ENCODE measurements at places on chromosomes 3 and 15.

- no peak for DNase-seq
Observed at GRCh38 chr3:128967748-128968355, 26.0 kb downstream of the CFAP92 start.

DNA sequence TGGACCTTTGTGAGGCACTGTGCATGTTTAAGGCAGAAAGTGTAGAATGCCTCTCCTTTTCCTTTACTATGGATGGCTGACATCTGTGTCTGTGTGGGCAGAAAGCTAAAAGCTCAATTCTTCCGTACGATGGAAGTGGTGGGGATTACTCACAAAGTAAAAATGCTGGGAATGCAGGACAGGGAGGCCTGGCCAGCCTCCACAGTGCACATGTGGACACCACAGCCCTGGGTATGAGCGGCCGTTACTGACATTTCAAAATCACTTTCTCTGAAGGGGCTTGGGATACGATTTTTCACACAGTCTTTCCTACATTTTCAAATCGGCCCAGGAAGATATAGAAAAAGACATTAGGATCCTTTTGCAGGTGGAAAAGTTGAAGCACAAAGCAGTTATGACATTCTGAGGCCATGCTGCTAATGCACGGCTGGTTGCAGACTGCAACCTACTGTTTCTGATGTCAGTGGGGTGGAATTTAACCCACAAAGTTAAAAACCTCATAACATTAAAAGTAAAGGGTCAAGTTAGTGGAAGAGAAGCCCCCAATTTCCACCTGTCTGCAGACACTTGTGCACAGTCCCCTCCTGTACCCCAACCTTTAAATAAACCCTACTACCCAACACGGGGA is 27.9 kb downstream of the EHD4 start:
- no peak for DNase-seq

- DNase-seq: no peak
Observed at GRCh38 chr15:60614862-60615771, 136.2 kb upstream of the ICE2 start.

GRCh38 chr3:65347166-65347565 is 659.4 kb upstream of the ADAMTS9 start:
- no peak for DNase-seq

- no peak for DNase-seq
Observed at GRCh38 chr3:123089611-123090331, 22.9 kb downstream of the PDIA5 start.

- no peak for DNase-seq
Observed at GRCh38 chr3:143067201-143067600, 52.4 kb upstream of the CHST2 start.

- no peak for DNase-seq
Observed at GRCh38 chr15:58755350-58755749, 5.8 kb upstream of the ADAM10 start.

- no peak for DNase-seq
Observed at GRCh38 chr3:134808835-134809234, 13.8 kb downstream of the EPHB1 start.

DNA sequence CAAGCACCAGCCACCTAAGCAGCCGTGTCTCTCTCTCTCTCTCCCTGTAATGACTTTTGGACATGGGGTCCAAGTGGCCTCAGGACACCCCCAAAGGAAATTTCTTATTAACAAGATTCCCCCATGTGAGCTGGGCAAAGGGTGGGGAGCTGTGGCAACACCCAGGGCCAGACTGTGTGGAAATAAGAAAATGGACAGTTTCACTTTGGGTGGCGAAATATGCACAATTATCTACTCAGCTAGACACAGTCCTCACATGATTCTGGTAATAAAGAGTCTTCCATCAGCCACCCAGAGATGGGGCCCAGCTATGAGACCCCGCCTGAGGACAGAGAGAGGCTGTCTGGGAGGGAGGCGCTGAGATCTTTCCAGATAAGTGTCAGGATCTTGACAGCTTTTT is 96.8 kb upstream of the TPM1 start:
- DNase-seq: no peak

- DNase-seq: no peak
Observed at GRCh38 chr3:46882377-46883053, 5.0 kb downstream of the PTH1R start.

DNA sequence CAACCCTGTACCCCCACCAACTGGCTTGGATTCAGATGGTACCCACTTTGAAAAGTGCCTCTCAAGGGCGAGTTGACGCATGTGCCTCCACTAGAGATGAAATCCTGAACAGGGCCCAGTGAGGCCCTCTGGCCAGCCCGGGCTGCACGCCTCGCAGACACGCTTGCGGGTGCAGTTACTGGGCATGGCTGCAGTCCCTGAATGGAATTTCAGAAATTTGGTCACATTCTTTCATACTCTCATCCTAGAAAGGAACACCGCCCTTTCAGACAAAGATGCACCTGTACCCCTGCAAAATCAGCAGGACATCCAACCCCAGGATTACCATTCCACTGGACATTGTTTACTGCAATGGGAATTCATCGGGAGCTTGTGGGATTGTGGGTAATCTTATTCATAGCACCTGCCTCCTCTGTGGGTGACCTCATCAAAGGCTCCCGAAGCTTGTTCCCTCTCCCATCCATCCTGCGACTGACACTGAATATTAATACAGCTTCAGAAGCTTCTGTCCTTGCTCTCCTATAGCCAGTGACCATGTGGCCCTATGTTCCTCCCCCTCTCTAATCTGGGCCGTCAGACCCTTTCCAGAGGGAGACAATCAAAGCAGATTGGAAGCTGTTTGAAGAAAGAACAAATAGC is 42.5 kb upstream of the TPM1 start:
- DNase-seq: no peak

DNA sequence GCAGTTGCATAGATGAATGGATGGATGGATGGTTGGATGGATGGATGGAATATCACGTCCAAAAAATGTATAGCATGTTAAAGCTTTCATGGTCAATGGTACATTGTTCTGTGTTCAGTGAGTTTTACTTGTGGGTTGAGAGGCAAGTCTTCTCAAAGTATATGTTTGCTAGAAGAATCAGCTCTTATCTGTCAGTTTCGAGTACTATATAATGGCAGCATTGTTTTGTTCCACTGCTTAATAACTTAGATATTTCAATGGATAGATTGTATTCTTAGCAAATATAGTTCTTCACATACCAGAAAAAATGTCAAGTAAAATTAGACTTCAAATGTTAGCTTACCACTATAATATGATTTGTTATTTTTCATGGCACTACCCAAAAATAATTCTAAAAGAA is 100.9 kb upstream of the CDIN1 start:
- no peak for DNase-seq

GRCh38 chr3:143957453-143957852 is 14.2 kb upstream of the DIPK2A start:
- no peak for DNase-seq

- peak; percentile 24 for DNase-seq
Observed at GRCh38 chr3:155744010-155744625, 753 bp downstream of the PLCH1 start.

GRCh38 chr3:89699771-89700170 is 592.4 kb downstream of the EPHA3 start:
- no peak for DNase-seq

GRCh38 chr3:66836363-66837152 is 161.5 kb upstream of the KBTBD8 start:
- no peak for DNase-seq

GRCh38 chr15:70505936-70506912 is 257.1 kb downstream of the UACA start:
- DNase-seq: no peak

- DNase-seq: no peak
Observed at GRCh38 chr3:72721683-72722381, 126.4 kb downstream of the SHQ1 start.

- DNase-seq: no peak
Observed at GRCh38 chr3:191068946-191069813, 129.9 kb upstream of the OSTN start.

GRCh38 chr15:94509259-94509658 is 277.9 kb downstream of the MCTP2 start:
- DNase-seq: no peak

DNA sequence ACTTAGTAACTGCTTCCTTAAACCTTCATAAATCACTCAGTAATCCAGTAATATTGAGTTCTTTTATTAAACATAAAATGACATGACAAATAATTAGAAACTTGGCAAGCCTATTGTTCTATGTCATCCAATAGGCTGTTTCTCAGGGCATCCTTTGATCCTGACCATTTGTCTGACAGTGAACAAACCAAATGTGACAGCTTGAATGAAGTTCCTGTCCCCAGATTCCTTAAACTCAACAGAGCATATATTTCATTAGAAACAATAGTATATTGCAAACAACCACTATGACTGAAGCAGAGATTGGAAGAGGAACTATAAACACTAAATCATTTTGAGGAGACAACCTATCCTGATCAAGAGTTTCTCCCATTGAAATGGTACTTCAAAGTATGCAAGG is 113.6 kb upstream of the MDFIC2 start:
- no peak for DNase-seq

DNA sequence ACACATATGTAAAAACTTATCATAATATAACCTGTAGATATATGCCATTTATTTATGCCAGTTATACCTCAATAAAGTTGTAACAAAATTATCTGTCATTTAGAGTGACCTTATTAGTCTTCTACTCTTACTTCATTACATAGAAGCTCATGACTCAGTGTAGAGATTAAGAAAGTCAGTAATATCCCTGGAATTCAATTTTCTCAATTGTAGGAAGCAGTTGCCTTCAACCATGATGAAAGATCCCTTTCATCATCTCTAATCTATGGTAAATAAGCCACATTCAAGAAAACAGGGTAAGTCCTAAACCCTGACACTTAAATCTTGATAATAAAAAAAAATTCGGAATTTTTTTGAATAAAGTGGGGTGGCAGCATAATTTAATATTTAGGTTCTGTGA is 216.5 kb upstream of the PEX5L start:
- DNase-seq: no peak

- peak; percentile 71 for DNase-seq
Observed at GRCh38 chr15:45162771-45163507, 24.8 kb downstream of the SHF start.

DNA sequence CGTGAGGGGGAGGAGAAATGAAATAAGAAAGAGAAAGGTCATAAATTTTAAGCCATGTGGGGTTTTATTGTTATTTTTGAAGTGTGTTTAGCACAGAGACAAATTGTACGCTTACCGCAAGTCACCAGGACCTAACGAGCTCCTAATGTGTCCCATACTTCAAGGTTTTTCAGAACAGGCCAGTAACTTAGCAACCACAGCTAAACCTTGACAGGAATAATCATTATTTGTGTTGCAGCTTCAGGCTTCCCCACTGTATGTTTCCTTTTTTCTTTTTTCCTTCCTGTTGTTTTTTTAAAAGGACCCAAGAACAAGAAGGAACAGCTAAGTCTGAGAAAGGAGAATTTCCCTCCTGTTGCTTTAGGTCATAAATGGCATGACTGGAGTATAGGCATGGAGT is 160.8 kb downstream of the TUSC7 start:
- DNase-seq: no peak

- DNase-seq: no peak
Observed at GRCh38 chr3:61913701-61914100, 352.3 kb downstream of the PTPRG start.

GRCh38 chr15:52495125-52495524 is 33.6 kb downstream of the MYO5A start:
- no peak for DNase-seq

DNA sequence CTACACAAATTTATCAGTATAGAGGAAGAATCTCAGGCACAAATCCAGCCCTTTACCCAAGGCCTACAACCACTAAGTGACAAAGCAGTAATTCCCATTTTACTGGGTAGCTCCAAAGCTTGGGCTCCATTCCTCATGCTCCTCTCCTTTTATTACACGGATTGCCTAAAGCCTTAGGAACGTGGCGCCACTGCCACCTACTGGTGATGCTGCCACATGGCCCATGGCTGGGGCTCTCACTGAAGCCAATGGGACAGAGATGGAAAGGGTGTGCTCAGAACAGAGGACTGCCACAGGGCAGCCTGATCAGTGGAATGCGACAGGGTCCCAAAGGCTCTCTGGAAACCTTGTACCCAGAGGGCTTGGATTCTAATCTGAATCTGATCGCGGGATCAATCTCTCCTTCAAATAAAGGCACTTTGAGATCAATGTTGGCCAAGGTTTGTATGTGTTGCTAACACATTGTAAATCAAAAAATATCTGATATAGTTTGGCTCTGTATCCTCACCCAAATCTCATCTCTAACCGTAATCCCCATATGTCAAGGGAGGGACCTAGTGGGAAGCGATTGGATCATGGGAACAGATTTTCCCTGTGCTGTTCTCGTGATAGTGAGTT is 33.5 kb upstream of the LYZL4 start:
- DNase-seq: peak; percentile 80

- DNase-seq: no peak
Observed at GRCh38 chr3:134649106-134649705, 1.6 kb downstream of the KY start.

DNA sequence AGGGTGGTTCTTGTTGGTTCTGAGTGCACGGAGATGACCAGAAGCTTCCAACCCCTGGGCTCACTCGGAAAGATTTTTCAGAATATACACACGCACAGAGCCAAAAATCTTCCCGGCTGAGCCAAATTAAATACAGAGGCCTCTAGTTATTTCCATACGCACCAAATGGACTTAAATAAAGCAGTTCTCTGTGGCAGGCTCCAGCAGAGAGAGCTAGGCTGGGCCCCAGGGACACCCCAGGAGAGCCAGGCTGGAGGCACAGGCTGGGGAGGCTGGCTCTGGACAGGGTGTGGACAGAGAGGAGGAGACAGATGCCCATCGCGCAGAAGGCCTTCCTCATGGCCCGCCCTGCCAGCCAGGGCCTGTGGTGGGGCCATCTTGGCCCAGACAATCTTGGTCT is 115.9 kb downstream of the IQSEC1 start:
- DNase-seq: no peak

GRCh38 chr15:76861815-76862397 is 43.2 kb downstream of the SCAPER start:
- no peak for DNase-seq

DNA sequence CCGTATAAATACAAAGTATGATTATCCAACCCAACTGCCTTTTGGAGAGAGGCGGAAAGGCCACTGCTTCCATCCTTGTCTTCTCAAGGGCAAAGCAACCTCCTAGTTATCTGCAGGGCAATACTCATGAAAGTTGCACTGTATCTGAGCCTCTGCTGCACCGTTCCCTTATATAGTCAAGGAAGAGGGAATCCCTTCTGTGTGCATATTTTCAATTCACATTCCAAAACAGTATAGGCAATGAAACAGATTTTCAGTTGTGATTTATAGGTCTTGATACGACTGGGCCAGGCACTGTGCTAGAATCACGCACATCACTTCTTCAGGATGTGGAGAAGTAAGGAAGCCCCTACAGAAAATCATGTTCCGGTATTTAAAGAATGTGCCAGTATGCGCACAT is 455.7 kb downstream of the FOXP1 start:
- no peak for DNase-seq

DNA sequence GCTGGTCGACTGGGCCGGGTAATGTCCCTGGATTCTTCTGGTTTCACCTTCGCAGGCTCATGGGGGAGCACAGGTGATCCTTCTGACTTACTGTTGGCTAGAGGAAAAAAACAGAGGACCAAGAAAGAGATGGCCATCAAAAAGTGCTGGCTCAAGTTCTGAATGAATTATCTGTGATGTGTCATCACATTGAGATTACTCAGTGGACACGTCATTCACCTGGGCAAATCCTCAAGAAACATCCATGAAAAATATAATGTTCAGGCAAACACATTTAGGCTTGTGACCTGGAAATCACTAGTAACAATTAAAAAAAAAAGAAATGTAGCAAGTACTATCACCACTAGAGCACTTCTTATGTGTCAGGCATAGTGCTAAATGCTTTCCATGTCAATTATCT is 81.5 kb upstream of the SLC2A2 start:
- no peak for DNase-seq
